Stimulated activated naive B cell treated with anti-CD40 and anti-IgM and Interleukin-4, amounts not matched to agents 10 μg/mL and 1 μg/mL and 100 μg/mL, for 72 hours (primary cell): ENCODE measurements at places on chromosomes 2 and 18.
A peak's percentile ranks its signal among the peaks of the same experiment; 100 is the strongest.

GRCh38 chr18:50844960-50845359, 25.1 kb upstream of the MRO start:
- DNase-seq, result no peak

- DNase-seq, result no peak
These were observed 12.5 kb downstream of the ITM2C start for GRCh38 chr2:230877116-230877758.

- no peak for DNase-seq
These were observed 155.6 kb upstream of the LYPD1 start for GRCh38 chr2:132825601-132826000.

GRCh38 chr2:143262389-143262788, 133.2 kb downstream of the ARHGAP15 start:
- no peak for DNase-seq

- no peak for DNase-seq
These were observed 19.6 kb downstream of the B3GNT2 start for GRCh38 chr2:62215306-62216064.

DNA sequence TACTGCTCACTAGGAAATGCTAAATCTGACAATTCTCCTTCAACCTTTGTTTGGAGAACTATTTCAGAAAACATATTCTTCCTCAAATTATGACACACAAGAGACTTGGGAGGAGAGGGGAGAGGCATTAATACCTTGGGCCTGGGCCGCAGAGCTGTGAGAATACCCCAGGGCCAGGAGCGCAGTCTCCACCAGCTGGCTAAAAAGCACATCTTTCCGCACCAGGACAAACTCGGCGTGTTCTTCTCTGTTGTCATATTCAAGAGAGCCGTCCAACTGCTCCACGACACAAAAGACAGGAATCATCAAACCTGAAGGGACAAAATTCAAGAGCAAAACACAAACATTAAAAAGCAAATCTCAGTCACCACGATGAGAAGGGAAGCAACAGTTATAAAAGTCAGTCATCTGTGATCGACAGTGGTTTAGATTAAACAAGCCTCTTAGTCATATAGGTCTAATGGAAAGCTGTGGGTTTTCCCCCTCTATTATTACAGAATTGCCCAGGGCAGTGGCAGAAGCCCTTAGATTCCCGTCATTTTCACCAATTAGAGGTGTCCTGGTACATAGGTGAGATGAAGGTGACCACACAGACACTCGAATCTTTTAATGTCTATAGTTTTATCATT, 24.4 kb downstream of the SATB2 start:
- no peak for DNase-seq

DNA sequence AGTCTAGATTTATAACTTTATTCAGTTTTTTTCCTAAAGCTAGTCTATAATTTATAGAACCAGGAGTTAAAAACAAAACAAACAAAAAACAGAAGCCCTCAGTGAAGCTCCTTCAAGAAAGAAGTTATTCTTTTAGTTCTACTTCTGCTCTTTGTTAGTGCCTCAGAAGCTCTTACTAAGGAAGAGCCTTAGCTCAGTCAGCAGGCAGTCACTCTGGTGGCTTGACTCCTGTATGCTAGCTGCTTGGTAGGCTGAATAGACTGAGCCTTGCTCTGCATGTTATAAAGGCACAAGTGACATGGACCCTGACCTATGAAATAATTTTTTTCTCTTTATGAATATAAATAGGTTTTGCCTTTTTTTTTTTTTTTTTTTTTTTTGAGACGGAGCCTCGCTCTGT, 24.8 kb downstream of the NCOA1 start:
- DNase-seq, result no peak

DNA sequence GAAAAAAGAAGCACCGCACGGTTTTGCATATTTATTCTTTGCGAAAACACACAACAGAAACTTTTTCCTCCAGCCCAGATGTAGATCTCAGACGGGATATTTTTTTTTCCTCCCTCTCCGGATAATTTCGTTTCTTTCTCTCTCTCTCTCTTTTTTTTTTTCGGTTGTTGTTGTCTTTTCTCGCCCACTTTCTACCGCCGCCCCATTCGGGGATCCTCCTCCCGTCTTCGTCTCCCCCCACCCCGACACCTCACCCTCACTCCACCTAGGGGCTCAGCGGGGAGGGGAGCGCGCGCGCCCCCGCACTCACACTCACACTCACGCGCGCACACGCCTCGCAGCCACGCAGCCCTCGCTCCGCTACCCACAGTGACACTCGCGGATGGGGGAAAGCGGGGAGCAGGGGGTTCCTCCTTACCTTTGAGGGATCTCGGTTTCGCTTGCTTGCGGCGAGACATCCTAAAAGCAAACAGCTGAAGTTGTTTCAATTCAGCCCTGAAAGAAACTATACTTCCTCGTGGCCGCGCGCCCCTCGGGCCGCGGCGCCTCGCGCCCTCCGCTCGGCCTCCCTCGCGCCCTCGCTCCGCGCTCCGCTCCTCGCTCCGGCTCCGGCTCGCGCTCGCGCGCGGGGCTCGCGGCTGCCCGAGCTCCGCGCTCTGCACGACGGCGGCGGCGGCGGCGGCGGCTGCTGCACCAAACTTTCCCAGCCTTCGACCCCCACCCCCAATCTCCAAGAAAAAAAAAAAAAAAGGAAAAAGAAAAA, 1.3 kb downstream of the ZNF521 start:
- no peak for DNase-seq

DNA sequence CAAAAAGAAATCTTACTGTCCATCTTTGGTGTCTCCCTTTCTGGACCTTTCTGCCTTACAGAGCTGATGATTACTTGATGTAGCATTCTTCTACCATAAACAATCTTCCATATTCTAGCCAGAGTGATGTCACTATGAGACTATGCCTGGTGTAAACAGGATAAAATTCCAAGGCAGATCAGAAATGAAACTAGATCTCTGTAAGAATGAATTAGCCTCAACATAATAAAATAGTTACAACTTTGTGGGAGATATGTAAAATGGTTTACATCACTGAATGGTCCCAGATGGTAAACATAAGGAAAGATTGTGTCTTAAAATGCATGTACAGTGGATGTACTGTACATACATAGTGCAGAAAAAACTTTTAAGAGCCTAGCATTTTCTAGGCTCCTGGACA, 112.3 kb upstream of the ZNF521 start:
- DNase-seq, result no peak

- DNase-seq, result no peak
These were observed 36.3 kb downstream of the ARHGEF33 start for GRCh38 chr2:38925982-38926381.

DNA sequence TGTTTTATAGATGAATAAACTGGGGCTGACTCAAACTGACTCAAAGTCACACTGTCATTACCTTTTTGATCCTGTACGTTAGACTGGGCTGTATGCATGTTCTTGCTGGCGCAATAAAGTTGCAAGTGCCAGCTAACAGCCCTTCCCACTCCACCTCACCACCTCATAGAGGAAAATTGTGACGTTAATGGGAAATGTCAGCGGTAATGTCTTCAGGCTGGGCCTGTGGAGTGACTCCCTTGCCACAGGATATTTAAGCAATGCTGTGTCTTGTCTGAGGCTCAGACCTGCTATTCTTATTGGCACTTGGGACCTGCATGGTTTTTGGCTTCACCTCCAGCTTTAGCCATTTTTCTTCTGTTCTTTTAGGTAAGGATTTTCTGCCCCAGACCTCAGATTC, 25.2 kb upstream of the CASP10 start:
- DNase-seq, result peak; percentile 25

DNA sequence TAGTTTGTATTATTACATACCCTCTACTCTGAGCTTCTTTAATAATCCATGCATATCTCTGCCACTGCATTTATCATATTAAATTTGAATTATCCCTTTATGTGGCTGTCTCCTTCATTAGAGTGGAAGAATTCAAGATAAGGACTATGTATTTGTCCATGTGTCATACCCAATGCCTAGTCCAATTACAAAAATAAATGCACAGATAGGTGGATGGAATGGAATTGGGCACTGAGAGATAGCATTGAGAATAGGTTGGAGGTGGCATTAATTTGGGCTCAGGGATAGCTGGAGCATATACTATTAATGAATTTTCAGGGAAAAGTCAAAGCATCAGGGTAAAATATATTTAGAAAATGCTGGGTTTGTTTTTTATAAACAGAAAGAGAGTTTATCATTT, 893.2 kb downstream of the EPHA4 start:
- DNase-seq, result no peak

- no peak for DNase-seq
These were observed 164.9 kb upstream of the HAAO start for GRCh38 chr2:42957109-42957860.

DNA sequence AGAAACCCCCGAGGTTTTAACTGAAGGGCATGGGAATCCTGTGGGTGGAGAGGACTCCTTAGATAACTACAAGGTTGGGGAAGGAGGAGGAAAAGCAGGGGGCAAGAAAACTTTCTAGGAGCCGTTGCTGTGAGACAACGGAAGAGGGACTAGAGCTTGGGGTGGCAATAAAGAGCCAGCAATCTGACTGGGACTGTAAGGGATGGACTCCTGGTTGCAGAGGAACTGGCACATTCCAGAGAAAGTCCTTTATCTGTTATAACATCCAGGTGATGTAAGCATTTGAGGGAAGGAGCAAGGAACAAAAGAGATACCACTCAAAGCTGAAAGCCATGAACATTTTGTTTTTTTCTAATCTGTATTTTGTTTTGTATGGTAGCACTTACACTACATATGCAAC, 16.4 kb downstream of the CDCA7 start:
- DNase-seq, result no peak

DNA sequence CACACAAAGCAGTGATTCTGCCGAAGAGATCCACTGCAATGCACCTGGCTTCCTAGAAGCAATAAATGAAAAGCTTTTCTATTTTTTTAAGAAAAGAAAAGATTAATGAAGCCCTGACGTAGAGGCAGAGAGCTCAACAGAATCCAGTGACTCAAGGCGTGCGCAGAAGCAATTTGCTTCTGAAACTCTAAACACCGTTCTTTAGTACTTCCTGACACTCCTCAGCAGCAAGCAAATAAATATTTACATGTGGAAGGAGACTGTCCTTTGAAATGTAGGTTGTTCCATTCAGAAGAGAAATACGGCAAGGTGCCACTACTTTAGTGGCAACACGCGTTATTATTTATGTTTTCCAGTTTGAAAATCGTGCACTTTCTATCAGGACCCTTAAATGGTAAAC, 126.2 kb upstream of the ZNF516 start:
- no peak for DNase-seq
